ENCODE measurements at places on chromosomes 16 and 17.

DNA sequence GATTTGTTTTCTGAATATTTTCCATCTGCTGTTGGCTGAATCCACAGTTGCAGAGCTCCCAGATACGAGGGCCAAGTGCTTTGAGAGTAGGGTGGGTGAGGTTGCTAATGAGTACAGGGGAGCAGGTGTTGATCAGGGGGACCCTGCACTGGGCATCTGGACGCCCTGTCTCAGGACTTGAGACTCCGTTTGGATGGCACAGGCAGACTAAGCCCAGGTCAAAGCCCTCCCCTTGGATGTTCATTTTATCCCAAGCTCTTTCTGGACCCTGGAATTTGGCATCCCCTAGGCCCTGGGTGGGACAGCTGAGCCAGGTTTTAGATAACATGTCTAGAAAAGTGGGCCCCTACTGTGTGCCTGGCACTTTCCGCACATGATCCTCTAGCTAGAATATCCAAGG lies 12.1 kb downstream of the USP6 start:
- no peak for DNase-seq

DNA sequence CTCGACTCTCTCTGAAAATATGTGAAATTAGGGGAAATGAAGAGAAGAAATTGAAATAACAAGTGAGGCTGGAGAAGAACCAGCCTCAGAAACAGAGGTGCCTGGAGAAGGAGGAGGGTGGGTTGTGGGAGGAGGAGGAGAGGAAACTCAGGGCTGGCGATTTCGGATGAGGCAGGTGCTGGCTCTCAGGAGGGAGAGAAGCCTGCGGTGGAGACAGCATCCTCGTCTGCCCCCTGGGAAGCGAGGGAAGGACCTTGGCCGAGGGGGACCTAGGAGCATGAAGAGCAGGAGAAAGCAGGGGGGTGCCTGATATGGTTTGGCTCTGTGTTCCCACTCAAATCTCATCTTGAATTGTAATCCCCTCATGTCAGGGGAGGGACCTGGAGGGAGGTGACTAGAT lies 264.7 kb upstream of the TNRC6C start:
- DNase-seq: no peak

DNA sequence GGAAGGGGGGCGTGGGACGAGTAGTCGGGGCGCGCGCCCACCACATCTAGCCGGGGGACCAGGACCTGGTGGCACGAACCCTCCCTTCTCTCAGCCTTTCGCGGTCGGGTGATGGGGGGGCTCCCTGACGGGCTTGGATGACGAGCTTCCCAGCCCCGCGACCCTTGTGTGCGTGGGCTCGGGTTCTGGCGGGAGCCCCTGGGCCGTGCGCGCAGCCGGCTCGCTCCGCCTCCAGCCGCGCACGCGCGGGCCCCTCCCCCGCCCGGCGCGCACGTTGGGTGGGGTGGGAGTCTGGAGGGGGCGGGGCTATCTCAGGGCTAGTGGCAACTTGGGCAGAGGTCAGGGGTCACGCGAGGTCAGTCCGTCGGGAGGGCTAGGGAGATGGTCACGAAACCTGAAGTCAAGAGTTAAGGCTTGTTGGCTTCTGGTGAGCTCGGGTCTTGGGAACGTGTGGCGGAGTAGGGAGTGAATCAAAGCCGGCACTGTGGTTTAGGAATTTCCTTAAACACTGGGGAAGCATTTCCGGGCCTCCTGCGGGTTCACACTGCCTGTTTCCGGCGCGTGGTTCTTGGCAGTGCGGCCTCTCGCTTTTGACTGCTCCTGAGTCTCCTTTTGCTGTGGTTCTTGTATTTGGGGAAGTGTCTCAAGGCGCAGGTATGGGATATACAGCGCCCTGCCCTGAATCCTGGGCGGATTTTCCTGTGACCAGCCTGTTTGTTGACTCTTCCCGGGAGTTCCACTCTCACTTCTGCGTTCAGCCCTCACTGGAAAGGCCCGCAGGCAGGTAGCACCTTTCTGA lies at the start of gene SRCAP:
TSS of gene SRCAP (plus strand) at position 356 of the 799 bp plus-strand sequence. CDS start 1,654 bp downstream, outside the sequence.
- peak; percentile 75 for DNase-seq

GRCh38 chr17:5584383-5585286 lies at the start of gene NLRP1:
NLRP1 (minus strand) TSS chr17:5584509; CDS start chr17:5583957, 552 bp downstream.
- DNase-seq: no peak

DNA sequence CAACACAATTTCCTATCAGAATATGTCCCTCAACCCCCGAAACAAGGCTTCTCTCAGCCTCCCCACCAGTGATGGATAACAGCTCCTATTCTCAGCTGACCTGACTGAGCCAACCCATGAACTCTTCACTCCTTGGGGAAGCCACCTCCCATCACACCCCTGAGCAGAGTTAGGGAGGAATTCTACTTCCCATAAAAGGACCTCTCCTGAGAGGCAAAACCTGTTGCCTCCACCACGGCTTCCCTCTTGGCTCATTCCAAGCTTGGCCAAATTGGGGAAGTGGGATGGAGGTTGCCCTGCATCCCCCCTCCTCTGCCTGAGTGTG lies 5.7 kb upstream of the RASL10B start:
- no peak for DNase-seq

DNA sequence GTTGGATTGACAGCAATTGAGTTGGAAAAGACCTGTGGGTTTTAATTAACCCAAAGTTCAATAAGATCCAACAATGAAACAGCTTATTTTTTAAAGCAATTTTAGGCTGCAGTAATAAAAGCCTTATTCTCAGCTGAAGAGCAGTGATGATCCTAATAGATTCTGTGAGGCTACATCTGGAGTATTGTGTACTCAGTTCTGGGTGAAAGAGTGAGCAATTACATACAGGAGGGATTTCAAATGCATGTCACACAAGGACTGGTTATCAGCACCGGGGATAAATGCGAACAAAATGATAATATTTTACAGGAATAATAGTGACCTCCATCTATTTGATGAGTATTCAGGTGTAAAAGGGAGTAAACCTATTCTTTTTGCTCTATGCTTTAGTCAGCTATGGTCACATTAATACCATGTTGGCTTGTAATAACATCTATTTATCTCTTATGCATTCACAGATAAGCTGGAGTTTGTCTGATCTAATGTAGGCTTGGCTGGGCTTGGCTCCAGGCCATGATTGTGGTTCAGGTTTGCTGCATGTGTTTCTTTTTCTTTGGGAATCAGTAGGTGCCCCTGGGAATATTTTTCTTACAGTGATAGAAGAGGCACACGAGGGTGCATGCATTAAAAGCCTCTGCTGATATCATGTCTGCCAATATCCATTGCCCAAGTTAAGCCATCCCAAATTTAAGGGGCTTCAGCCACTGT lies 22.2 kb upstream of the TOX3 start:
- DNase-seq: no peak

GRCh38 chr16:55642611-55643010 lies 13.2 kb upstream of the SLC6A2 start:
- no peak for DNase-seq

GRCh38 chr16:24668481-24669061 lies 60.9 kb upstream of the TNRC6A start:
- no peak for DNase-seq

DNA sequence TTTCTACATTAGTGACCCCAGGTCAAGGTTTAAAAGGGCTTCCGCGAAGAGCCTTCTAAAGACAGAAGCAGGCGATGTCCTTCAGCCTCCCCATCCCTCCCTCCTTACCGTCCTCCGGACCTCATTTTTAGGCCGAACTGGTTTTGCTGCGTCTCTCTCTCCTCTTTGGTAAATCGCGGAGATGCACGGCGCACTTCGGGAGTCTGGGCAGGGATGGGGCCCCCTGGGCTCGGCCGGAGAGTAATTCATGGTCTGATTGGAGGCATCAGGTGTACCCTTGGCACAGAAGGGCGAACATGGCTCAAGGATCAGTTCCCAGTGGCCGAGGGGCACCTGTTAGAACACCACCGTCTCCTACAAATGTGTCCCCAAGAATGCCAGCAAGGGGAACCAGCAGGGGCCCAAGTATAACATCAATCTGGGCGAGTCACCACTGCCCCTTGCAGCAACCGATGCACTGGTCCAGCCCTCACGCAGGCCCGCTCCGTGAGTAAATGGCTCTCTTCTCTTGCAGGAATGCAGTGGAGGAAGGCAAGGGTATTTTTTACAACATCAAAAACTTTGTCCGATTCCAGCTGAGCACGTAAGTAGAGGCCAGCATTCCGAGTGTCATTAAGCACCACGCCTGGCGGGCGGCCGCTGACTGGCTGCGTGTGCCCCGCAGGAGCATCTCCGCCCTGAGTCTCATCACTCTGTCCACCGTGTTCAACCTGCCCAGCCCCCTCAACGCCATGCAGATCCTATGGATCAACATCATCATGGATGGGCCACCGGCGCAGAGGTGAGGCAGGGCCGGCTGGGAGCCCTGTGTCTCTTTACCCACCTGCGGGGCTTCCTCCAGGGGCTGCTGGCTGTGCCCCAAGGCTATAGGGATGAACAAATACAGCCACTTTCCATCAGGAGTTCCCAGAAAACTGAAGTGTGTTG lies 45.6 kb downstream of the MEAK7 start:
- no peak for DNase-seq

DNA sequence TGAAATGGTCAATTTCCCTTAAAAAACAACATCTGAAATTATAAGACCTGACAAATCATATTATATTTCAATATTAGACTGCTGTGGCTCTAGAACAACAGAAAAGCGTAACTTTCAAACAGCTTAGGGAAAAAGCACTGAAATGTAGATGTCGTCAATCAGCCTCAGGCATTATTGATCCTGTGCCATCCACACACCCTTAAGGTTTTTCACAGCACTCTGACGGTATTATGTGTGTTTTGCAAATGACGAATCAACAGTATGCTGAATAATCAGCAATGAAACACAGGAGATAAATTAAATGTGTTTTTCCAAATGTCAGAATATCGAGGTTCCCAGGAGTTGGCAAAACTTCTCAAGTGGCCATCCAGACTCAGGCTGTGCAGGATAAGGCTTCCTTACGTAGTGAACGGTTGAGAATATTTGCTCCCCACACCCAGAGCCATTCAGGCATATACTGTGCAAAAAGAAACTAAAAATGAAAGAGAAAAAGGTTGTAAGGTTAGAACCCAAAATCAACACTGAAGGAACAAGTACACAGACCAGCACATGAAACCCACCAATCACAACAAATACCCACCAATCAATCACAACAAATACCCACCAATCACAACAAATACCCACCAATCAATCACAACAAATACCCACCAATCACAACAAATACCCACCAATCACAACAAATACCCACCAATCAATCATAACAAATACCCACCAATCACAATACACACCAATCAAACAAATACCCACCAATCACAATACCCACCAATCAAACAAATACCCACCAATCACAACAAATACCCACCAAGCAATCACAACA lies 7.7 kb upstream of the MBTPS1 start:
- DNase-seq: no peak

DNA sequence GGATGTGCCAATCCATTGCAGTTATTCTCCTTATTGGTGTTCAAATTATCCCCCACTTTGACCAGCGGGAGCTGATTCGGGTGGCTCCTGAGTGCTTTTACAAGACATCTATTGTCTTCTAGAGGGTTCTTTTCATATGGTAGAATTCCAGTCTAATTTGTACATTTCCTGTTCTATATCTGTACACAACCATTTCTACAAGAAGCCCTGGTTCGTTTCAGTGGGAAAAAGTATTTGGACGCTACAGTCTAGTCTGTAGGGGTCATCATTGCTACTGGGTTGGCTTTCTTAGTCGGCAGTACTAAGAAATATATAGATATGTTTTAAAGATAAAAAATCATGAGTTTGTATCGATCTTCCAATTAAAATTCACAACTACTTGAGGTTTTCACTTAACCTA lies 262.6 kb downstream of the MAP2K6 start:
- DNase-seq: no peak

- DNase-seq: no peak
These were observed 3.4 kb downstream of the LYRM9 start for GRCh38 chr17:27889711-27890251.

GRCh38 chr16:35532576-35532975 lies 2073.2 kb downstream of the TP53TG3F start:
- DNase-seq: no peak

DNA sequence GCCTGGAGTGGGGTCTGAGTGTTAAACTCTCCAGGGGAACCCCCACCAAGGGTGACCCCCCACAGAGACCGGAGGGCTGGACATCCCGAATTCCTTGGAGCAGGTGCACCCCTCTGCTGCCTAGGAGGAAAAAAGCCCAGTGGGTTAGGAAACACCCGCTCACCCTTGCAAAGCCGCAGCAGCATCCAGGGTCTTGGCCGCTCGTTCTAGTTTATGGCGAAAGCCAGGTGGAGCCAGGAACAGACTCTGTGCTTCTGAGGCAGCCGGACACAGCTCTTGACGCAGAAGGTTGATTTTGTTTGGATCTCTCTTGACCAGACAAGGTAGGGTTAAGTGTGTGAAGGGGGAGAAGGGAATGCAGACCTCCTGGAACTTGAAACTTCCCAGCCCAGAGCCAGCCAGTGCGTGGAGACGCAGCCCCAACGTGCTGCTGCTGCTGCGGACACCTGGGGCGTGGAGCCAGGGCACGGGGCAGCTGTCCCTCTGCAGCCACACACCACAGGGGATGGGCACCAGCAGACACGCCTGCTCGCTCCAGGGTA lies 154.5 kb downstream of the LAT start:
- DNase-seq: no peak

- DNase-seq: no peak
These were observed 103.1 kb downstream of the RPTOR start for GRCh38 chr17:80647746-80648145.

GRCh38 chr16:73288520-73288919 lies 240.6 kb upstream of the ZFHX3 start:
- no peak for DNase-seq

DNA sequence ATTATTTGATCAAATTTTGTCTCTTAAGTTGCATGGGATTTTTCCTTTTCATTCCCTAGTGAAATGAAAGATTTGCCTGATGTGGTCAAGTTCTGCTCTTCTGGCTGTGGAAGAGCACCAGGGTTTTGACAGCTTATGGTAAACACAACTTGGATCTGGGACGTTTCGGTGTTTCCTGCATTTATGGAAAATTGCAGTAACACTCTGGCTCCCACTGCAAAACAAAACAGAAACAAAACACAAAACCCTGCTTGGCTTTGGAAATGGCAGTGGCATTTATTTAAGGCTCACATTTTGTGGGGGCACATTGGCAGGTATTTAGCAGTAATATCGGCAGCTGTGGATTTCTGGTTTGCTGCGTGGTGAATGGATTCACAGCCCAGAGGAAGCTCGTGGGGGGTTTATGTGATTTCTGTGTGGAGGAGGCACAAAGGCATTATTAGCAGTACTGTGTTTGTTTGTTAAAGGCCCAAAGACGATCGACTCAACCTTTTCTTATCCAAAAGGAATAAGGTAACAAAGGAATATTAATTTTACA lies 377.8 kb downstream of the SNX29 start:
- DNase-seq: no peak

DNA sequence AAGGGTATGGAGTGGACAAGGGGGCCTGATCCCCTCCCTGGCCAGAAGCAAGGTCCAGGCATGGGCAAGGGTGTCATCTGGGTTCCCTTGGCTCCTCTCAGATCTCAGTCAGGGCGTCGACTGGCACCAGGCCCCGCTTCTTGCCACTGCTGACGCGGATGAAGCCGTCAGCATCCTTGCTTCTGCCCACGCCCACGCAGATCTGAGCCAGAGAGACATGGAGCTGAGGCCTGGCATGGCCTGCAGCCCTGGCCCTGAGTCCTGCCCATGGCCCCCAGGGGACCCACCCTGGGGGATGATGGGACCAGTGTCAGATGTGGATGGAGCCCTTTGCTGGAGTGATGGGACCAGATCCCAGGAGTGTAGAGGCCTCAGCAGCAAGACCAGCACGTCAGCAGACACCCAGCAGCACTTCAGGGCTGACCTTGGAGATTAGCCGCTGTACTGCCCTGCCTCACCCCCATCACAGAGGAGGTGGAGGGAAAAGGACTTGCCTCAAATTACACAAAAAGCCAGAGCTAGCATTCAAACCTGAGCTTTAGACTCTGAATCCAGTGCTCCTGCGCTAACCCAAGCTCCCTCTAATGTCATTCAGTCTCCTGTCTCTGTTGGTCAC lies 12.2 kb downstream of the RPL19 start:
- DNase-seq: no peak

GRCh38 chr17:10171122-10171571 lies 27.3 kb downstream of the GAS7 start:
- no peak for DNase-seq
